CD4-positive, alpha-beta T cell treated with Interferon alpha-2 for 1 hour (primary cell): ENCODE measurements at places on chromosomes 11 and 22.

DNA sequence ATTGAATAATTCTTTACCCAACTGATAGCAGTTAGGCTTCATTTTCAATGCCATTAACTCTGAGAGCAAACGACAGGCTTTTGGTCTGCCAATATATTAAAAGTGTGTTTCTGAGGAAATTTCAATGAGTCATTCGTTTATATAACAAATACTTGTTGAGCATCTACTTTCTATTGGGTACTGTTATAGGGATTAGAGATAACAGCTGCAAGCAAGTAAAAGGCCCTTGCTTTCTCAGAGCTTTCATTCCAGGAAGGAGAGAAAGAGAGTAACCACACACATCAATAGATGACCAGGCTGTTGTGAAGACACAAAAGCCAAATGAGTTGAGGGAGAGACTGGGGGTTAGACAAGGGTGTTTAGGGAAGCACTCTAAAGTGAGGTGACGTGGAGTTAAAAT is 35.7 kb downstream of the CD44 start:
- DNase-seq = peak; percentile 58

GRCh38 chr11:41457216-41458014 is 2.0 kb downstream of the LRRC4C start:
- DNase-seq = no peak

- DNase-seq = no peak
Measured at GRCh38 chr11:104668797-104669463, 229.3 kb downstream of the CASP12 start.

GRCh38 chr11:108817976-108818375 is 153.1 kb downstream of the DDX10 start:
- DNase-seq = no peak

DNA sequence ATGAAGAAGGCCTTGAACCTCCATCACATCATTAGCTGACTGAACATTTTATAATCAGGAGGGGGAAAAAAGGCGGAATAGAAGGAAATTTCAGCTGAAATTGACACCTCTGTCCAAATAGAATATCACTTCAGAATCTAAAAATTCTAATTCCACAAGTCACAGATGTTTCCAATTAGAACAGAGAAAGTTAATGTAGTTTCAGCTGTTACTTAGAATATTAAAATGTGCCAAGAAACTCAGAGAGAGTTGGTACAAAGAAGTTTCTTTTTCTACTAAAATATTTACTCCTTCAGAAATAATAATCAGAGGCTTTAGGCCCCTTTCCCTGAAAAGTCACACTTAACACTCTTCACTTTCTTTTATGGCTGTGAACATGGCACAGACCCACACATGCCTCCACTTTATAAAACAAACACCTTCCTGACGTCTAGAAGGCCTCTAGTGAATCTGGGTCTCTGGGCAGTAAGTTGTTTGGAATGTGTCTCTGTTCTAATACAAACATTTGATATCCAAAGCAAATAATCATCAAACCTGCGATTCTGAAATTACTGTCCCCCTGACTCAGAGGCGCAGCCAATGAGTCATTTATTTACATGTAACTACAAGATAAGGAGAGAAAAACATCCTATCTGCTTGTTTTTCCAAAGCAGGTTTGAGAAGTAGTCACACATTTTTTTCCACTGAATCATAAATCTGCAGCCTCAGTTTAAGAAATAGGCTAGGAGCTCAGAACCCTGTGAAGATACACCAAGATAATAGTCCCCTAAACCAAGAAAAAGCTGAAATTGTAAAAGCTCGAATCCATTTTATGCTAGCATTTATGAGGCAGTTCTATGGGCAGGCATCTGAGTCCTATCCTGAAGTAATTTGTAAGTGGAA is 148.4 kb downstream of the ME3 start:
- DNase-seq = no peak

GRCh38 chr11:34970033-34970432 is 53.6 kb downstream of the PDHX start:
- DNase-seq = no peak

- no peak for DNase-seq
Measured at GRCh38 chr11:124678416-124678815, 4.7 kb downstream of the SPA17 start.

- DNase-seq = no peak
Measured at GRCh38 chr11:88383447-88383846, 45.9 kb upstream of the CTSC start.

- DNase-seq = no peak
Measured at GRCh38 chr11:12200279-12200990, 90.0 kb downstream of the MICAL2 start.

- no peak for DNase-seq
Measured at GRCh38 chr11:45815747-45816146, 10.8 kb downstream of the SLC35C1 start.

DNA sequence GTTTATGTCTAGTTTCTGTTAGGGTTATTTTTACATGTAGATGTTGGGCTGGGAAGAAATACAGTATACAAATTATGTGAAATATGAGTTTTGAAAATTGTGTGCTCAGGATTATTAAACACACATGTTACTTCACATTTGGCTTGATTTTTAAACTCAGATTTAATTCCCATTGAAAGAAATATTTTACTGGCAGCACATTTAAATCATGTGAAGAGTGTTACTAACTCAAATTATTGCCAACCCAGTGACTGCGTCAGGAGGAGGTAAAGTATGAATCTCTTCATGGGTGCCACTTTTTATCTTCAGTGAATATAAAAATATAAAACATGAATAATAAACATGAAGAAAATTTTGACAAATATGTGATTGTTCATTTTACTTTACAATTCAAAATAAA is 457.5 kb upstream of the CCDC179 start:
- DNase-seq = no peak

- no peak for DNase-seq
Measured at GRCh38 chr11:81237139-81237538, 1496.5 kb downstream of the FAM181B start.

- peak; percentile 95 for DNase-seq
Measured at GRCh38 chr22:36454916-36455570, 26.4 kb downstream of the TXN2 start.

DNA sequence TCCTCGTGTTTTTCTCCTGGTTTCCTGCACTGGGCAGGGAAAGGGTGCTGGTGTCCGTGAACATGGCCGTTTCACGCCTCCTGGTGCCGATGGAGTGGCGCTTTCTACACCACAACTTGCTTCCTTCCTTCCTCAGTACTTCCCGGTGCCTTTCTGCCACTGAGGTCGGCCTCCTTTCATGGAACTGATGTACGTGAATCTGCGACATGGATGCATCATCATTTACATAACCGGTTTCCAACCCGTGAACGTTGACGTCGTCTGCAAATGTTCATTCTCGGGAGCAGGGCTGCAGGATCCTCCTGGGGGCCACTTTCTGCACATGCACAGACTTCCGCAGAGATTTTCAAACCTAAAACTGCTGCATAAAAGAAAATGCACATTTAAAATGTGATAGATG is 474.4 kb downstream of the BRD1 start:
- no peak for DNase-seq

GRCh38 chr22:23240639-23241389 is 60.5 kb downstream of the BCR start:
- peak; percentile 48 for DNase-seq

DNA sequence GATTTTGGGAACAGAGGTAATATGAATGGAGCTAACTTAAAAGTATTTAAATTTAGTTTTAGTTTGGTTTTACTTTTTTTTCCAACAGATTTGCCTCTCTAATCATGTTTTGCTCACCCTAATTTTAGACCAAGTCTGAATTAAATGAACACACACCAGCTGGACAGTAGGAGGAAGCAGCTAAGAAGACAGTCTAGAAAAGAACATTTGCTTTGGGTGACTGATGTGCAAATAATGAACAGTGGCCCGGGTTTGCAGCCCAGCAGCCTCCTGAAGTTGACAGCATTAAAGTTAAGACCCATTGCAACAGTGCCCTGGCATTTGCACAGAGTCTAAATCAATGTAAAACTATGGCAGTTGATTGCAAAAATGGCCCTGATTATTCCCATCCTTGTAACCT is 66.4 kb upstream of the SORL1 start:
- no peak for DNase-seq

DNA sequence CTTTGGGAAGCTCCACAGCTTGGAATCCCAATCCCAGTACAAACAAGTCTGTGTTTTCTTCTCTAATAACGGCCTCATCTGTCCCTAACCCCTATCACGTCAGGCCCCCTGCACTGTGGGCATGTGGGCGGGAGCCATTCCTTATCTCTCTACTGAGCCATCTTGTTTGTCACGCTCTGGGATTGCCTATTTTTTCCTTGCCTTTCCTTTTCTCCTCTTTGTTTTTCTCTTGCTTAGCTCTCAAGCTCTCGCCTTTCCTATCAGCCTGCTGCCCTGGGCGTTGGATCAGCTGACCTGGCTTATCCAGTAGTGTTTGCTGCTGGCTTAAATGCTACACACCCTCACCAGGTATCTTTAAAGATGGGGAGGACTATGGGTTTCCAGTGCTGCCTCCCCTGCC is 35.8 kb downstream of the ARHGAP1 start:
- no peak for DNase-seq

GRCh38 chr22:31238057-31238456 is 26.0 kb downstream of the LIMK2 start:
- DNase-seq = no peak

DNA sequence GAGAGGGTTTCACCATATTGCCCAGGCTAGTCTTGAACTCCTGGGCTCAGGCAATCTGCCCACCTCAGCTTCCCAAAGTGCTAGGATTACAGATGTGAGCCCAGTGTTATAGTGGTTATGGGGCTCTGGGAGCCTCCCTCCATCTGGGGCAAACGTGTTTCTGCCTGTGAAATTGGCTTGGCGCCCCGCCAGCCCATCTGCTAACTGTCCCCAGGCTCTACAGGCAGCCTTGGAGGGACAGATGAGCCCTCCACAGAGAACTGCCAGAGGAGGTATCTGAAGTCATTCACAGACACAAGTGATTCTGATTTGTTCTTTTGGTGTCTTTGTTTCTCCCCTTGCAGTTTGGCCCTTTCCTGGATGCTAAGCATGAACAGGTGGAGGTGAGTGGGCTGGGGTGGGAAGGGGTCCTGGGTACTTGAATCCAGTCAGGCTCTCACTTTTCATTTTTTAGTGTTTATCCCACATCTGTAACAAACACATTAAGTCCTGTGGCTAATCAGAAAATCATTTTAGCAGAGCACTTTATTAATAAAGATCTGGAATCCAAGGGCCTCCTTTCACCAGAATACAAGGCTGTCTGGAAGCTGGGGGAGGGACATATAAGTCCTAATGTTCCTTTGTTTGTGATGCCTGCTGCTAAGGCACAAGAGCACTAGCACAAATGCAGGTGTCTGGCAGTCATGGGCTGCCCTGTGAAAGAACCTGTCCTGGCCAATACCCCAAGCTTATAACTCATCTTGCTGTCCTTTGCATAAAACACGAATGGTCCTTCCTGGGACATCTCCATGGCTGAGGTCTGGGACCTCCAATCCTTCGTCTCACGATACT is 25.7 kb upstream of the CDC42EP2 start:
- DNase-seq = no peak

DNA sequence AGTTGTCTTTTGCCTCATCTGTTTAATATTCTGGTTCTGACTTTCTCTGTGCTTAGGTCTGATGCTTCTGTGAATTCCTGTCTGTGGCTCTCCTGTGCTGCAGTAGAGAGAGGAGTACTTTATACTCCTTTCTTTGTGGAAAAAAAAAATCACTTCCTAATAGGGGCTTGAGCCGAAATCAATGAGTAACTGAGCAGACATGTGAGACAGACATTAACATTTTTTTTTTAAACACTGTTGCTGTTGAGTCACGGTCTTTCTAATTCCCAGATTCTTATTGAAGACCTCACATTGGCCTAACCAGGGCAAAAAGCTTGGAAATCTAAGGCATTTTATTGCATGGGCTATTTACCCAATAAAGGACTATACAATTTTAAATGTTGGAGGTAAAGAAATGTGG is 86.1 kb downstream of the GRM5 start:
- DNase-seq = no peak

DNA sequence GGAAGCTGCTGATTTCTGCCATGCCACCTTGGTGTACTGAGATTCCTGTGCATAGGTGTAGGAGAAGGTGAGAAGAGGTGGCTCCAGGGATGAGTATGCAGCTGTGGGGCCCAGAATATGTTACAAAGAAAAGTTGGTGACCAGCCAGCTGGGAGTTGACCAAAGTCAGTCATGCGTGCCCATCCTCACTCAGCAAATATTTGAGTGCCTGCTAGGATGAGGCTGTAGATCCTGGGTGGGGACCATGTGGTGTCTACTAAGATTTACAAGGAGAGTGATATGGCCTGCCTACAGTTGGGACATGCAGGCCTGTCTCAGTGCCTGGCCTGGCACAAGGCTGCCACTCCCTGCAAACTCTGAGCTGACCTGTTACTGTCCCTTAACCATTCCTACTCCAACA is 19.4 kb downstream of the RNF185 start:
- no peak for DNase-seq

GRCh38 chr22:27175021-27175838 is 517.8 kb downstream of the MIAT start:
- DNase-seq = no peak

GRCh38 chr11:98307827-98308491 is 712.8 kb upstream of the CNTN5 start:
- no peak for DNase-seq

DNA sequence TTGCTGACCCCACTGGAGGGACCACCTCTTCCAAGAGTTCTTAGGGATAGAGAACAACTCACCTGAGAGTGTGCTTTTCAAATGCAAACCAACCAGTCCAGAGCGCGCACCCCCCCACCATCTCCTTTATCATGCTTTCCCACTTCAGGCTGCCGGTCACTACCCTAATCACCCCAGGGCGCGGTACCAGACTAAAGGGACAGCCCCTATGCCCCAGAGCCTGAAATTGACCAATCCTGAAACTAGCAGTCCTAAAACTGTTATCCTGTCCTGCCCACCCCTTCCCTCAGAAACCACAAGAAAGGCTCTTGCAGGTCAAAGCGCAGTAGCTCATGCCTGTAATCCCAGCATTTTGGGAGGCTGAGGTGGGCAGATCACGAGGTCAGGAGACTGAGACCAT is 37.0 kb downstream of the NEAT1 start:
- no peak for DNase-seq

- DNase-seq = no peak
Measured at GRCh38 chr11:88169881-88170280, 5.4 kb downstream of the RAB38 start.

DNA sequence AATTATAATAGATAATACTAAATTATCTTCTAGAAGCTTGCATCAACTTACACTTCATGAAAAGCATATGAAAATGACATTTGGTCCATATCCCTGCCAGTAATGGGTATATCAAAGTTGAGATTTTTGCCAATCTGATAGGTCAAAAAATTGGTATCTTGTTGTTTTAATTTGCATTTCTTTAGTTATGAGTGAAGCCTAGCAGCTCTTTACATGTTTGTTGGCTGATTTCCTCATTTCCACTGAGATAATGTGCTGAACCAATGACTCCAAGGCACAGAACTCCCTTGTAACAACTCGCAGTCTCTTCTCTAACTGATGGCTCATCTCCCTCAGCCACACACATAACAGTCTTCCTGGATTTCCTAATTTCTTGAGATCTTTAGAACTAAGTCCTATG is 175.3 kb upstream of the SESN3 start:
- DNase-seq = no peak

DNA sequence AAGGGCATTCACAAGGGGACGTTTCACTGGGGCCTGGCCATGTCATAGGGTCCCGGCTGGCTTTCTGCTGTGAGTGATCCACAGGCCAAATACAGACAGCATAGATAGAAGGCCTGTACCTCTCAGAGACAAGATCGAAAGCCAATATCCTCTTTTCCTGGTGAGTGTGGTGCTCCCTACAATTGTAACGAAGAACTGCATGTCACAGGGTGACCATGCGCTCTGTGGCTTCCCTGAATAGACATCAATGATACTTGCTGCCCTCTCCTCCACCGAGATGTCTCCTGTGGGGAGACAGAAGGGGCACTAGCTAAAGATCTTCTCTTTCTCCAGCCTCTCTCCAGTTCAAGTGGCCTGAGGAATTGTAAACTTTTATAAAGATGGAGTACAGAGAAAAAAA is 226.1 kb upstream of the POU2AF2 start:
- DNase-seq = no peak
